ENCODE measurements at places on chromosomes 4 and X.

GRCh38 chrX:106698693-106699092 lies 27.8 kb upstream of the RNF128 start:
- DNase-seq: no peak

GRCh38 chrX:105502336-105502735 lies 281.8 kb upstream of the TEX13A start:
- DNase-seq: no peak

DNA sequence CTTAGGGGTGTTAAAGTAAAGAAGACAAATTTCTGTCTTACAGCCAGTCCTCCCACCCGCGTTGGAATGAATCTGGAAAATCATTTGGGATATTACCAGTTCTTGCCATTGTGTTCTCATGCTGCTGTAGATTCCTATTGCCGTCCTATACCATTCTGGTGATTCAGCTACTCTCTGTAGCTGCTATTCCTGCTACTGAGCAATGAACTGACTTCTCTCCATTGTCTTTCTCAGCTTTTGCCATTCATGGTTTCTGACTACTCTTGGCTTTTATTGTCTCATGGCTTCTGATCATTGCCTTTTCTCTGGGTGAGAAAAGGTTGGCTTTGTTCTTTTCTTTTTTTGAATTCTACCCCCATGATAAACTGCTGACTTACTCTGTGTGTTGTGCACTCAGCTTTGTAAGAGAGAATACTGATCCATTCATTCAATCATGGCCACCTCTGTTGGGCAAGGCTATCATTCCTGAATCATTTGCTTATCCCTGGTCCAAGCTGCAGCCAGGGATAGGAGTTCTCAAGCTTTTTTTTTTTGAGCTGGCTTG lies 27.7 kb upstream of the METAP1 start:
- no peak for DNase-seq

- no peak for DNase-seq
Measured at GRCh38 chr4:113513382-113513781, 248.2 kb downstream of the CAMK2D start.

DNA sequence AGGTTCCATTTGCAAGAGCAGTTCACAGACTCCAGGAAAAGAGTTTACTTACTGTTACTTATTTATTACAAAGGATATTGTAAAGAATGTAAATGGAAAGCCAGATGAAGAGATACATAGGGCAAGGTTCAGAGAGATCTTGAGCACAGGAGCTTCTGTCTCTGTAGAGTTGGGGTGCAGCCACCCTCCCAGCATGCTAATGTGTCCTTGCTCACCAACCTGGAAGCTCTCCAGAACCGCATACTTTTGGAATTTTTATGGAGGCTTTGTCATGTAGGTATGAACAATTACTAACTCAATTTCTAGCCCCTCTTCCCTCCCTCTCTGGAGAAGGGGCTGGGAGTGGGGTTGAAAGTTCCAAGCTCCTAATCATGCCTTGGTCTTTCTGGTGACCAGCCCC lies 857.2 kb downstream of the RPA4 start:
- DNase-seq: no peak

DNA sequence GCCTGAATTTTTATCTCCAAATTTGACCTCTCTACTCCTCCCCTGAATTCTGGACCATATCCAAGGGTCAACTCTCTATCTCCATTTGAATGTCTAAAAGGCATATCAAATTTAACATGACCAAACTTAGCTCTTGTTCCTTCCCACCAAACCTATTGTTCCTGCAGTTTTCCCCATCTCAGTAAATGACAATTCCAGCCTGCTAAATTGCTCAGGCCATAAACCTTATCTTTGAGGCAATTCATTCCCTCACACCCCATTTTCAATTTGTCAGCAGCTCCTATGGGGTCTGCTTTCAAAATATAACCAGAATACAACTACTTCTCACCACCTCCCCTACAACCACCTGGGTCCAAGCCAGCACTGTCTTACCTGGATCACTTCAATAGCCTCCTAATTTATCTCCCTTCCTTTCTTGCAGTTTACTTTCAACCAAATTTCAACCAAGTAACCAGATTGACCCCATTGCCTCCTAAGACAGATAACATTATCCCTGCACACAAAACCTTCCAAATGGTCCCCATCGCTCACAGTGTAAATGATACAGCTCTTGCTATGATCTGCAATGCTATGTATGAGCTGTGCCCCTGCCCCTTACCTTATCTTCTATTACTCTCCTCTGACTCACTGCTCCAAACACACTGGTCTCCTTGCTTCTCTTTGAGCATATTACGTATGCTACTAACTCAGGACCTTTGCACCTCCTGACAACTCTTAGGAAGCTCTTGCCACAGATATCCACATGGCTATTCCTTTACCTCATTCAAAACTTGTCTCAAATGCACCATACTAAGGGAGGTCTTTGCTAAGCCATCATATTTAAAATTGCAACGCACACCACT lies 66.0 kb downstream of the CAMK2D start:
- DNase-seq: no peak

DNA sequence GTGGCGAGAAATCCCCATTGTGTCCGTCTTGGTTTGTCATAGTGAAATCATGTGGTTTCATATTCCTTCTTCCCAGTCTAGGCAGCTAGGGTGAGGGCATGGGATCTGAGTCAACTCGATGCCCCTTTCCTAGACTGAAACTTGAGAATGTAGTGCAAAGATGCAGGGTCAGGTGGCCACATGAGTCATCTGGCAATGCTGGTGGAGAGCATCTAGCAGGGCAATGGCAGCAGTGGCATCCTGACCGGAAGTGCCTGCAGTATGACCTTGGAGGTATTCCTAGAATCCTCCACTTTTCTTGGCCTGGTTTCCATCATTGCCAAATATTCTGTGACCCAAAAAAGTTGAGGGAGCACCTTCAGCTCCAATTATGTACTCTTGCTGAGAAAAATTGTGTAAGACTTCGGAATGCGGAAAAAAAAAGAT lies 39.1 kb upstream of the TMEM184C start:
- DNase-seq: no peak

DNA sequence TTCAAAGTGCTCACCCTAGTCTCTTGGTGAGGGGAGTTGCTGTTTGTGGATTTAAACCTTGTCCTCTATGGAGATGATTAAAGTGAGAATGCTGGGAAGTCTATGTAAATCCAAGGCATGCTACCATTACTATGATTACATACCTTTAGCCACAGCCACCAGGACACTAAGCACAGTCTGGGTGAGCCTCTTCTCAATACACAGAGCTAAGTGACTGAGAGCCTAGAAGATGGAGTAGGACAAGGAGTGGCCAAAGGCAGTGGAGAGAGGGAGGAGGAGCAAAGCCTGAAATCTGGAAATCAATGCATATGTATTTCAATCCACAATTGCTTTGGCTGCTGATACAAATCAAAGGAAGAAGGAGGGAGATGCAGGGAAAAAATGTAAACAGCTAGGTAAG lies 12.7 kb upstream of the TSPAN5 start:
- no peak for DNase-seq

DNA sequence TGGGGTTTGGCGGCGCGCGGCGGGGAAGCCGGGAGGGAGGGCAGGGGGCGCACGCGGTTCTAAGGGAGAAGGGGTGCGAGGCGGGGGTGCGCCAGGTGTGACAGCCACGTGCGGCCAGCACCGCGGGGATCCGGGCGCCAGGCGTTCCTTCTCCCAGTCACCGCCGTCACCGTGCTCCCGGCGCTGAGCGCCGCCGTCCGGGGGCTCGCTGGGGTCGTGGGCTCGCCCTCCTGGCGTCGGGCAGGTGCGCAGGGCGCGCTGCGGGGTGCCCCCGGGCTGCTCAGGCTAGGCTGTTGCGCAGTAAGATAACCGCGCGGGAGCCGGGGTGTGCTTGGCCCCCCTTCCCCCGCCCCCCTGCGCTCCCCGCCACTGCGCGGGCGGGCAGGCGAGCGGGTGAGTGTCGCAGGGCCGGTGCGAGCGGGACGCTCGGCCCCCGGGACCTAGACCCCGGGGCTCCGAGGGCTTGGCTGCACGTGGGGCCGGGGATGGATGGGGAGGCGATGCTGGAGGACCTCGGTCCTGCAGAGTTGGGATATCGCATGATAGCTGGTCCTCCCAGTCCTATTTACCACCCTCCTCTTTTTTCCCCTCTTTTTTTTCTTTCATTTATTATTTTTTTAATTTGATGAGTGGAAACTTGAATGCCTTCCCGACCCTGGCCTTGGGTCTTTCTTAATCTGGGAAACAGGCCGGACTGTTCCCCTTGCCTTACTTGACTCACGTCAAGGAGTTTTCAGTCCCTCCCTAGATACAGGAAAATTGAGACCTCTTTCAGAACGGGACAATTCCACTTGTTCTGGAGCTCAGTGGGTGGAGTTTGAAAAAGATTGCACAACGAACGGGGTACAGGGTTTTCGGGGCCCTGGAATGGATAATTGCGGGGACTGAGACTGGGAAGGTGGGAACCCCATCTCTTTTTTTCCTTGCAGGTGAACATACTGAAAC lies 797 bp downstream of the TXLNG start:
- peak; percentile 2 for DNase-seq

- DNase-seq: no peak
Measured at GRCh38 chrX:133818019-133818418, 167.4 kb downstream of the GPC3 start.

GRCh38 chr4:104906276-104906675 lies 240.4 kb upstream of the TET2 start:
- no peak for DNase-seq

- DNase-seq: no peak
Measured at GRCh38 chr4:181431006-181431405, 812.2 kb upstream of the TENM3 start.

GRCh38 chr4:26701786-26702227 lies 117.9 kb downstream of the TBC1D19 start:
- DNase-seq: peak; percentile 19

DNA sequence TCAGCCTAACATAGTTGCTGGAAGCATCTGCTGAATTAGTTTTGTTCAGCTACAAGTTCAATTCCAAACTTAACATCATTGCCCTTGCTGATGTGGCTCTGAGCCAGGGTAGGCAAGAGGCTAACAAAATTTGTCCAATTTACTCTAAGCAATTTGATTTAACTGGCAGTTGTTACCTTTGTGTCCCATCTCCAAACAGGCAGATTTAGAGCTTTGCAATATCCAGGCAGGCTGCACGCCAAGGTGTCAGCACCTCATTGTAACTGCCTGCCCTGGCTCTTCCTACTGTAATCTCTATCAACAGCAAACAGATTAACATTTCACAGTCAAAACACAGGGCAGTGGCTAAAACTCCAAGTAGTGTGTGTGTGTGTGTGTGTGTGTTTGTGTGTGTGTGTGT lies 2070.6 kb downstream of the PCDH7 start:
- DNase-seq: no peak

GRCh38 chrX:13662355-13662791 lies 9.4 kb downstream of the TCEANC start:
- DNase-seq: no peak

DNA sequence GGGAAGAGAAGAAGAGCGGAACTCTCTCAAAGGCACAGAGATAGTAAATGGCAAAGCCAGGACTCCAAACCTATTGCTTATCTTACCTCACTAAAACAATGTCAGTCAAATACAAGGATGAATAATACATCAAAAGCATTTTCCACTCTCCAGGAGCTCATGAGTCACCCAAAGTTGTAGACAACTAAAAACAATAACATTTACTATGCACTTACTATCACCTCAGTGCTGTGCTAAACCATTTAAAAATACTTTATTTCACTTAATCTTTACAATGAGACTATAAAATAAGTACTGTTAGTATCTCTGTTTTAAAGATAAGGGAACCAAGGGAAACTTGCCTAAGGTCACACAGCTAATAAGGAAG lies 163.2 kb upstream of the SPANXC start:
- DNase-seq: no peak

DNA sequence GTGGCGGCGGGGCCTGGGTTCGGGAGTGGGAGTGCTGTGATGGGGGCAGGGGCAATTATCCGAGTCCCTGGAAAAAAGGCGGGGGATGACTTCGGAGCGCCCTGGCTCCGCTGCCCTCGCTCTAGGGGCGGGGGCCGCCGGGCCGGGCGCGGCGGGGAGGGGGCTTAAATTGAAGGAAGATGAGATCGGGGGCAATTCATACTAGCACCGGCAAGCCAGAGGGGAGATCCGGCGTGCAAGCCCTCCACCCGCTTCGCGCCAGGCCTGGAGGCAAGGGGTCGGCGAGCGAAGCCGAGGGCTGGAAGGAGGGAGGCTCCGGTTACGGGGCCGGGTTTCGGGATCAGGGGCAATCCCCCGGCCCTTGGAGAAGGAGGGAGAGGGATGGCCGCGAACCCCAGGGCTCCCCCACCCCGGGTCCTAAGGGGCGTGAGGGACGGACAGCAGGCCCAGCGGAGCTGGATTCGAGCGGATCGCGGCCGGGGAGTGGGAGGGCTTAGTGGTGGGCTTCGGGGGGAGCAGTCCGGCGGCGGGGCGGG lies 1.2 kb downstream of the BCORL1 start:
- no peak for DNase-seq

- DNase-seq: no peak
Measured at GRCh38 chr4:26127851-26128337, 192.9 kb upstream of the RBPJ start.

- no peak for DNase-seq
Measured at GRCh38 chr4:101960431-101960830, 169.9 kb downstream of the BANK1 start.

DNA sequence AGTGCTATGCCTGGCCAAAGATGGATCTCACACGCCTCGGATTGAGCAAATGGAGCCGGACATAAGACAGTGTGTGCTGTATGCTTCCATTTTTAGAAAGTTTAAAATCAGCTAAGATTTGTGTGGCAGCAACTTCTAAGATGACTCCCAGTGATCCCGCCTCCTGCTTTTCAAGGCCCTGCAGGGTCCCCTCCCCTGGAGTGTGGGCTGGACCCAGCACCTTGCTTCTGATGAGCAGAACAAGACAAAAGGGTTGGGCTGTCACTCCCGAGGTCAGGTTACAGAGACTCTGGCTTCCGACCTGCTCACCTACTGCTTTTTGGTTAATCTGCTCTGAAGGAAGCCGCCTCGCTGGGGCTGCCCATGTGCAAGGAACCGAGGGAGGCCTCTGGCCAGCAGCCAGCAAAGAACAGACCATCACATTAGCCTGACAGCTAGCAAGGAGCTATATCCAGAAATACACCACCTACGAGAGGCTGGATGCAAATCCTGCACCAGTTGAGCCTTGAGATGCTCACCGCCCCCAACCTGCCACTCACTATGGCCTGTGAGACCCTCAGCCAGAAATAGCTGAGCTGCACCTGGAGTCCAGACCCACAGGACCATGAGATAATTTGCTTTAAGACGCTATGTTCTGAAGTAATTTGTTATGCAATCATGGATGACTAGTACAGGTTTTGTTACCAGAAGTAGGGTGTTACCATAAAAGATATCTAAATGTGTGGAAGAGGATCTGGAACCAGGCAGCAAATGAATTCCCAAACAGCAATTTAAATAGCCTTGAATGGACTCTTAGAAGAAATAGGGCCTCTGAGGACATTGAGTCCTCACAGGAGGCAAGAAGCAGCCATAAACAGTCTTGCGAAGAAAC lies 47.6 kb downstream of the CRMP1 start:
- no peak for DNase-seq

DNA sequence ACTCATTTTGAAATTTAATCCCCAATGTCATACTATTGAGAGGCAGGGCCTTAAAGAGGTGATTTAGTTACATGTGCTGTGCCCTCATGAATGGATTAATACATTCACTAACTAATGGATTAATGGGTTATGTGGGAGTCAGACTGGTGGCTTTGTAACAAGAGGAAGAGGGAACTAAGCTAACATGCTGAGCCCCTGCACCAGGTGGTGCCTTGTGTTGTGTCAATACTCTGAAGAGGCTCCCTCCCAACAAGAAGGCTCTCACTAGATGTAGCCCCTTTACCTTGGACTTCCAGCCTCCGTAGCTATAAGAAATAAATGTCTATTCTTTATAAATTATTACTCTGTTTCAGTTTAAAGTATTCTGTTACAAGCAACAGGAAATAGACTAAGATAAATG lies 411.9 kb upstream of the EMCN start:
- no peak for DNase-seq

Data from inflammatory macrophage (primary cell).